ENCODE measurements at places on chromosomes 4 and X. TPM values are rescaled to one million over a fixed set of nuclear protein-coding genes. Genes with fewer than 3 reads are reported as not detected.
A peak's percentile ranks its signal among the peaks of the same experiment; 100 is the strongest.

DNA sequence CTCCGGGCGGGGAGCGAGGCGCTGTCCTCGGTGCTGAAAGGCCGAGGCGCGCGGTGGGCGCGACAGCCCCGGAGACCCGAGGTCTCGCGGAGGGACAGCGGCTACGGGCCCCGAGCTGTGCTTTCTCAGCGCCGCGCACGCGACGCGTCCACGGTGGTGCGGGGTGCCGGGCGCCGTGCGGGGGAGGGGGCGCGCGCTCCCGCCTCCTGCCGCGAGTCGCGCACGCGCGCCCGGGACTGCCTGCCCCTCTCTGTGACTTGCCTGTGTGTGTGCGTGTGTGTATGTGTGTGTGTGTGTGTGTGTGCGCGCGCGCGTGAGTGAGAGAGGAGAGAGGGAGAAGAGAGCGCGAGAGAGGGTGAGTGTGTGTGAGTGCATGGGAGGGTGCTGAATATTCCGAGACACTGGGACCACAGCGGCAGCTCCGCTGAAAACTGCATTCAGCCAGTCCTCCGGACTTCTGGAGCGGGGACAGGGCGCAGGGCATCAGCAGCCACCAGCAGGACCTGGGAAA, at the start of gene GRIA2:
Gene GRIA2, plus strand, starts transcription at position 358 of the 511 bp plus-strand sequence. CDS start 315 bp downstream, outside the sequence.
- DNase-seq = peak; percentile 36

The NPY2R gene
- total RNA-seq = 0.51 TPM

The ENOX2 gene
- 11.5 TPM for total RNA-seq

- no peak for DNase-seq
Measured at GRCh38 chr4:77367638-77368037, 210.6 kb downstream of the CCNG2 start.
